ENCODE measurements at places on chromosomes 7 and 10. TPM values are rescaled to one million over a fixed set of nuclear protein-coding genes. Genes with fewer than 3 reads are reported as not detected.

- no peak for DNase-seq
These were observed 77.6 kb upstream of the SHH start for GRCh38 chr7:155889636-155890511.

The GRID2IP gene
- polyA plus RNA-seq = not detected

DNA sequence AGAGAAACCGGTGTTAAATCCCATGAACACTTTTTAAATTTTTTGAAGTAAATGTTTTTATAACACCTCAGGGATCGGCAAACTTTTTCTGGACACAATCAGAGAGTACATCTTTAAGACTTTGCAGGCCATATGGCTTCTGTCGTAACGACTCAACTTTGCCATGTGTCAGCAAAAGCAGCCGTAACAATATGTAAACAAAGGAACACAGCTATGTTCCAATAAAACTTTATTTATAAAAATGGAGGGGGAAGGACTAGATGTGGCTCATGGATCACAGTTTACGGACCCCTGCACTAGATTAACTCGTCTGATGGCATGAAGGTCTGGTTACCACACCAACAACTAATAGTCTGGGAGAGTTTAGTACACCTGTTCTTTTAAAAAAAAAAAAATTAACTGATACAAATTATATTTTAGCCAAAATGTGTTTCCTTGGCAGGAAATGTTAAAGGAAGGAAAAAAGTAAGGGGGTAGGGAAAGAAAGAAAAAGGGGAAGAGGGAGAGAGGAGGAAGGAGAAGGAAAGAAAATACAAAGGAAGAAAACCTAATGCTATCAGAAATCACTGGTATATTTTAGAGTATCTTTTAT lies 50.2 kb downstream of the ABI1 start:
- DNase-seq = no peak

The CALML5 gene
- polyA plus RNA-seq = not detected

- DNase-seq = no peak
These were observed 19.3 kb downstream of the PON1 start for GRCh38 chr7:95304990-95305389.

The NYAP1 gene
- not detected for polyA plus RNA-seq

- DNase-seq = no peak
These were observed 143.0 kb downstream of the ST7 start for GRCh38 chr7:117096330-117096729.

All from naive B cell (primary cell).